ENCODE measurements at places on chromosomes 5 and 9. TPM values are rescaled to one million over a fixed set of nuclear protein-coding genes. Genes with fewer than 3 reads are reported as not detected.

The LRSAM1 gene
- total RNA-seq: 14.0 TPM

The FOXD4L4 gene
- total RNA-seq: 0.27 TPM

The SLCO6A1 gene
- total RNA-seq: not detected

The QRFP gene
- under 0.01 TPM for total RNA-seq

The IL5 gene
- total RNA-seq: not detected

The KCNV2 gene
- under 0.01 TPM for total RNA-seq

The NTRK2 gene
- total RNA-seq: under 0.01 TPM

The PCDHGA7 gene
- 0.81 TPM for total RNA-seq

DNA sequence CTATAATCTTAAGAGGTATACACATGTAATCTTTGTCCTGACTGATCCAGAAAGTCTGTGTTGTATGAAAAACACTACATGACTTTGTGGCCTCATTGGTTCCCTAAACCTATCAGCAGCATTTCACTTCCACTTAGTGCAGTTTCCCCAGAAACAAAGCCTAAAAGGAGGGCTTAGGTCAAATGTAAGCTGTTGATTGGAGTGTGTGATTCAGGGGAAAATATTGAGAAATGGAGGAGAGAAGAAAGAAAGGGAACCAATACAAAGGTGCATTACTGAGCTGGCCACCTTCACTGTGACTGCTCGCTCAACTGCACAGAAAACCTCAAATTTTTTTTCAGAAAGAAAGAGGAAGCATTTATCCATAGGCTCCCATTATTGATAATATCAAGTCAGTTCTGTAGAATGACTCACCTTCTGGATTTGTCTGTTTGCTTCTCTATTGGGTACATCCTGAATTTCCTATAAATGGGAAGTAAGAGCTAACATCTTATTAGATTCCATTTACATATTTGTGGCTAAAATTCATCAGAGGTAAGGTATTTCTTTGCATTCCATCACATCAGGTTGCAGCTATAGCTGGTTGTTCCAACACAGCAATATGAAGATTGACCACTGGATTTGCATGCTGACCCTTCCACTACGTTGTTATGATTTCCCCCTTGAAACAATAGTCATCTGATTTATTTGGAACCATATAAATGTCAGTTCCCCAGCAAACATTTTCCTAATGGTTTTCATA lies 10.3 kb upstream of the FST start:
- no peak for DNase-seq

- DNase-seq: no peak
Observed at GRCh38 chr9:99466781-99467180, 244.7 kb downstream of the SEC61B start.

DNA sequence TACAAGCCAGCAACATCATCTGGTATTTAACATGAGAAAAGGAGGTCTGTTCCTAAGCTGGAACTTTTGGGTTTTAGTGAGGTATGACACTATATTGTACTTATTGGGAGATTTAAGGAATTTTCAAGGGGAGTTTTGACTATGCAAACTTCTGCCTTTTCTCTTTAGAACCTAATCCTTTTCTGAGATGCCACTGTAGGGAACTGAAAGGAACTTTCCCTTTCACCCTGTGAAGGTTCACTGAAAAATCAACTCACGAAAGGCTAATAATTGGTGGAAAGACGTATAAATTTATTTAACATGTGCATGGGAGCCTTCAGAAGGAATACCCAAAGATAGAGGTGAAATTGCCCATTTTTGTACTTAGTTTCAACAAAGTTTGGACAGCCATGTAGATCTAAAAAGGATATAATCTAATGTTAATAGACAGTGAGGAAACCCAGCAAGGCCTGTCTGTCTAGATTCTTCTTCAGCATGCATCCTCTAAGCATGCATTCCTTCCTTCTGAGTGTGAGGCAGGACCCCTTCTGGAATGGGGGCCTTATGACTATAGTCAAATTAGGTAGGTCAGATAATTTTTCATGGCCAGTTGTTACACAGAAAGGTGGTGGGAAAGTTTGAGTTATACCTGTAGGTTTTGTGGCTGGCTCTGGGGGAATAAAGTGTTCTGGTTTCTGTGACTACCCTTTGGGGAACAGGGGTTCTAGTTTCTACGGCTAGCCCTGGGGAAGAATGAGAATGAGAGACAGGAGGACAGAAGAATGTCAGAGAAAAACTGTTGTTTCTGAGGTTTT lies 200.3 kb downstream of the C9orf152 start:
- DNase-seq: no peak

DNA sequence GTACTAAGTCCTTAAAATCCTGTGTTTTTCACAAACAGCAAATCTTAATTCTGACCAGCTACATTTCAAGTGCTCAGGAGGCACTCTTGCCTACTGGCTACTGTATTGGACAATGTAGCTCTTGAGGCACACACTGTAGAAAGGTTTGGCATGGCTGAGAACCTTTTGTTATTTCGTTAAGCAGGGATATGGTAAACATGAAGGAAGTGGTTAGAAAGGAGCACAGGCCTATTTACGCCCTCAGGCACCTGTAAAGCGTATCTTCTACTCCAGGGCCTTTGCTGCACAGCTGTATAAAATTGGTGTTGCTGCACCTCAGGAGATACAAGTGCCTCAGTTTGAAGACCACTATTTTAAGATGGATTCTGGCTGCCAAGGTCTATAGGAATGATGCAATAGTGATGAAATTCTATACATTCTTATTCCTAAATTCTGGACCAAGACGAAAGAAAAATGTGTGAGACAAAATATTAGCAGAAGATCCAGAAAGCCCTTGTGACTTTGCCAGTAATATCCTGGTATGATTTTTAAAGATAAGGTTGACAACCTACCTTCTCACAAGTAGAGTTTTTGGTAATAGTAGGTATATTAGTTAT lies 9.3 kb upstream of the OTULIN start:
- DNase-seq: no peak

DNA sequence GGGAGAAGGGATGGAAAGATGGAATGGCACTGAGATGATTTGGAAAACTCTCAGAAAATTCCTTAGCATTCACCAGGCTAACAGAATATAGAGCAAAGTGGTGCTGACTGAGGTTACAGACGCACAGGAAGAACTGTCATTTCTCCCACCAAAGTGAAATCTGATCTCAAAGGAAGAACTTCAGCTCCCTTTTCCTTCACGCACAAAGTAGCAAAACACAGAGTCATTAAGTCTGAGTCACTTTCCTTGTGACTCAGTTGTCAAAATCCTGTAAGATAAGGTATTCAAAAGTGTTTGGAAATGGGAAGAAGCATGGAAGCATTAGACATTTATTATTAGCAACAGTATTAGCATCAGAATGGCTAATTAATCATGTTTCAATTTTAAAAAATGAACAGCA lies 11.7 kb downstream of the MPDZ start:
- DNase-seq: no peak

DNA sequence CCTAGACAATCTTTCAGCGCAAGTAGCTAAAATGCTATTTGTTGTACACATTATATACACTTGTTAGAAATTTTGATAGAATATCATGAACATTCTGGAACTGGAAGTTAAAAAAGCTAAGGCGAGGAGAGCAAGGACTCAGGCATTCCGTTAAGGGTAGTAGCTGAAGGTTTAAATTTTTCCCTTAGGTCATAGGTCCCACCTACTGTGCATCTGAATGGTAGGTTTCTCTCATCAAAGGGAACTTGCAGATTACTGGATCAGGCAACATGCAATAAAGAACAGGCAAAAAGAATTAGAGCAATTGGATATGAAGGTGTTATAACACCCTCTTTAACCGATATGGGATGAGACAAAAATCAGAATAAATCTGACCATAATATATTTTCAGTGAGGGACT lies 32.8 kb downstream of the TMEM161B start:
- no peak for DNase-seq

GRCh38 chr5:104050436-104050835 lies 487.8 kb upstream of the NUDT12 start:
- DNase-seq: no peak

DNA sequence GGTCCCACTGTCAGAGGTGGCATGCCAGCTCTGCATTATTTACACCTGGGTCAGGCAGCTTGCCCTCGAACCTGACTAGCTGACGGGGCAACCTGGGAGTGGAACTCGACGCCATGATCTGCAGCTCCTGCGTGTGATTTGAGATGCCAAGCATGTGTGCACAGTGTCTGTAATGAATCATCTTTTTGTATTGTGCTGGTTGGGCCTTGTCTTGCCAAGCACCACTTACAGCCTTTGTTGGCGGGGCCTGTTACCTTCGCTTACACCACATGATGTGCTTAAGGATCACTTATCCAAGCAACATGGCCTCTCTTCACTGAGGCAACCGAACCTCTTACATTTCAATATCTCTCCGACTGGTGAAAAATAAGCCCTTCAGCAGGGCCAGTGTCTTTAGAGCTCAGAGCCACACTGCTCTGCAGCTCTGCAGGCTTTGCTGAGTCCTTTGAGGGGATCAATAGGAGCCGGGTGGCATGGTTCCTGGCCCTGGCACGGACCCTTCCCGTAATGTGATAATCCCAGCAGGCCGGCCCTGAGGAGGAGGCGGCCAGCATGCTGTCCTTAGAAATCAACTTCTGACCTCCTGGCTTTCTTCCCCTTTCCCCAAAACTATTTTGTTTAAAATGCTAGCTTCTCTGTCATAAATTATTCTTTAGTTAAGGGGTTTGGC lies 297.7 kb upstream of the CD180 start:
- no peak for DNase-seq

- no peak for DNase-seq
Observed at GRCh38 chr9:125240649-125240999, 519 bp downstream of the HSPA5 start.

DNA sequence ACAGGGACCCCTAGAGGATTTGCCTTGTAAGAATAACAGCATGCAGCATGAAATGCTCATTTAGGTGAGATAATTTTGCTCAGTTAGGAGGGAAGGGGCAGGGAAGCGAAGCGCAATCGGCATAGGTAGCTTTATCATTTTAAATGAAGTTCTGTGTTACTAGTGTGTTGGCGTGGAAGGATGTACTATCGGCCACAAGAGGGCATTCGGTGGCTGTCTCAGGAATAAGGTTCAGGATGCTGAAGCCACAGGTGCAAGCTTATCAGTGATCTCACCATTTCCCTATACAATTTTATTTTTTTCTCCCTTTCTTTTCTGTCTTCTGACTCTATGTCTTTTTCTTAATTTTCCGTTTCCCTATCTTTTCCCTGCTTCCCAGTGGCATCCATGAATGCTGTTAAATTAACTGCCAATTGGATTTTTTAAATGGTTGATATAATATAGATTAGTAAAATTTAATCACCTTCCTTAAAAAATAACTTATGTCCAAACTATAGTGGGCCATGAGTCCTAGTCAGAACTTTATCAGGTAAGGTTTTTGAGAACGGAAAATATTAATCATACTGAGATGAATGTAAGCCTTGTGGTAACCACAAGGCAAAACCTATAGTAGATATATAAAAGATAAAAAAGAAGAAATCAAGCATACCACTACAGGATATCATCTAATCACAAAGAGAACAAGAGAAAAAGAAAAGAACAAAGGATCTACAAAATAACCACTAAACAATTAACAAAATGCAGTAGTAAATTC lies 1.2 kb upstream of the INSL6 start:
- peak; percentile 30 for DNase-seq
